Right forelimb (tissue), 1 donor: ENCODE measurements at places on chromosomes 13 and 19.

- DNase-seq = no peak
Observed at GRCh38 chr19:52273301-52273700, 3.9 kb downstream of the ZNF766 start.

GRCh38 chr19:30754162-30754561 is 382.0 kb downstream of the ZNF536 start:
- DNase-seq = no peak

DNA sequence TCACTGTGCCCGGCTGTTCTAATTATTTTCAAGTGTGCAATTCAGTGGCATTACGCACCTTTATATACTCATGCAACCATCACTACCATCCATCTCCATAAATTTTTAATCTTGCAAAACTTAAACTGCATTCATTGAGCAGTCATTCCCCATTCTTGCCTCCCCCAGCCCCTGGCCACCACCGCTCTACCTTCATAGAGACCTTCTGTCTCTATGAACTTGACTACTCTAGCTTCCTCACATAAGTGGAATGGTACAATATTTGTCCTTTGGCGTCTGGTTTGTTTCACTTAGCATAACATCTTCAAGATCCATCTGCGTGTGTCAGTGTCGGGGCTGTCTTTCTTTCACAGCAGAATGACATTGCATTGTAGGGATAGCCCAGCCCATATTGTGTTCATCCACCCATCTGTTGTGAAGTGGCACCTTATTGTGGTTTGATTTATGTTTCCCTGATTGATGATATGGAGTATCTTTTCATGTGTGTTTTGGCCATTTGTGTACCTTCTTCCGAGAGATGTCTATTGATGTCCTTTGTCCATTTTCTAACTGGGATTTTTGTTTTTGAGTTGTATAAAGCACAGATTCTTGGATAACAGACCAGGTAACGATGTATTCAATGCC is 64.8 kb upstream of the FLT1 start:
- DNase-seq = no peak

DNA sequence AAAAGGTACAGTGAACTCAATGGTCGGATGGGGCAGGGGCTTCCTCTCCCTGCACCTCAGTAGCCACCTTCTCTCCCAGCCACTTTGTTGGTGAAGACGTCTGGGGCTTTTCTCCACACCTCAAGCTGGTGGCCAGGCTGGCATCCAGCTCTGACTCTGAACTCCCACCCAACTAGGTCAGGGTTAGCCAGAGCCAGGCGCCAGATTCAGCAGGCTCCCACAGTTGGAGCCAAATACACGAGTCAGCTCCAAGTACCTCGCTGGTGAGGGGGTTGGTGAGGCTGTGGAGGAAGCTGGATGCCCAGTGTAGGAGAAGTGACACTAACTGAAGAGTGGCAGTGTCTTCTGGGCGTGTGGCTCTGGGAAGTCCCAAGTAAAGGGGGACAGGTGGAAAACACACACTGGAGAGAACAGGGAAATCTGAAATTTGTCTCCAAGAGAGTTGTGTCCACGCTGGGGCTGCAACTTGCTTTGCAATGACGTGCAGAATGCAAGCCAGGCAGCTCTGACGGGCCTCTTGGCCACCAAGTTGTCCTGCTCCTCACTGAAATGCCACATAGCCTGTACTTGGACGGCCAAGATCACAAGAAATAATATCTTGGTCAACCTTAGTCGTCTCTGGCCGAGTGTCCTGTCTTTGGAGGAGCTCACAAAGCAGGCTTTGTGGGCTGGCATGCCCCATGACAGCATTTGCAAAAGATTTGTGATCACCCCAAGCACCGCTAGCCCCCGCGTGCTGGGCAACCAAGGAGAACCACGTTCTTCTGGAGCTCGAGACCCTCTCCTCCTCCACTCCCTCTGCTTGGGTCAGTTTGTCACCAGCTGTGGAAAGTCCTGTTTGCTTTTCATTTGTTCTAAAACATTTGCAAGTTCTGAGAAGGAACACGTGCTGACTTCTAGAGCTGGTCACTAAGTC is 18.1 kb downstream of the SLC7A1 start:
- DNase-seq = no peak
